ENCODE measurements at places on chromosomes 13 and 19. TPM values are rescaled to one million over a fixed set of nuclear protein-coding genes. Genes with fewer than 3 reads are reported as not detected.

DNA sequence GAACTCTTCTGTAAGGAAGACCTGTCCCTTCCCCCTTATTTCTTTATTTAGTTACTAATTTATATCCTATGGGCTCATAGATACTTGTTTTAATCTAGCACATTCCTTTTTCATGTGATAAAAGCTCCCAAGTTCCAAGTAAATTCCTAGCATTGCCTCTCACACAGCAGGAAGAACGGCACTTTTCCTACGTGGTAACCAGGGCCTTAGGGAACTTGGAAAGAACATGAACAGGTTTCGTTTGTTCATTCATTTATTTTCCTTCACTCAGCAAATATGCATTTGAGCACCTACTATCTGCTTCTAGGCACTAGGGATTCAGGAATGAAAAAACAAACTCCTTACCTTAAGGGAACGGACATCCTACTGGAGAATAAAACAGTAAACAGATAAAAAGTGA, 125.1 kb downstream of the SIPA1L3 start:
- DNase-seq = no peak

CRB3 gene
- 25.6 TPM for total RNA-seq

- DNase-seq = no peak
These were observed 2.3 kb upstream of the UPF3A start for GRCh38 chr13:114279146-114279545.

WDR87 gene
- not detected for total RNA-seq

DNA sequence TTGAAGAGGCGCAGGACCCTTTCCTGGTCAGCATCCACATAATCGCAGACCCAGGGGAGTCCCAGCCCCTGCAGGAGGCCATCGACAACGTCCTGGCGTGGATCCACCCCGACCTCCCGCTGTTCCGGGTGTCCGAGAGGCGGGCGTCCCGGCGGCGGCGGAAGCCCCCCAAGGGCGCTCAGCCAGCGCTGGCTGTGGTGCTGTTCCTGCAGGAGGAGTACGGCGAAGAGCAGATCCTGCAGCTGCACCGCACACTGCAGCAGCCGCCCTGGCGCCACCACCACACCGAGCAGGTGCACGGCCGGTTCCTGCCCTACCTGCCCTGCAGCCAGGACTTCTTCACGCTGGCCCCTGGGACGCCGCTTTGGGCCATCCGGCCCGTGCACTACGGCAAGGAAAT, 29.3 kb downstream of the FAM124A start:
- no peak for DNase-seq

GRCh38 chr13:91142572-91142971, 204.9 kb upstream of the MIR17HG start:
- no peak for DNase-seq

DNA sequence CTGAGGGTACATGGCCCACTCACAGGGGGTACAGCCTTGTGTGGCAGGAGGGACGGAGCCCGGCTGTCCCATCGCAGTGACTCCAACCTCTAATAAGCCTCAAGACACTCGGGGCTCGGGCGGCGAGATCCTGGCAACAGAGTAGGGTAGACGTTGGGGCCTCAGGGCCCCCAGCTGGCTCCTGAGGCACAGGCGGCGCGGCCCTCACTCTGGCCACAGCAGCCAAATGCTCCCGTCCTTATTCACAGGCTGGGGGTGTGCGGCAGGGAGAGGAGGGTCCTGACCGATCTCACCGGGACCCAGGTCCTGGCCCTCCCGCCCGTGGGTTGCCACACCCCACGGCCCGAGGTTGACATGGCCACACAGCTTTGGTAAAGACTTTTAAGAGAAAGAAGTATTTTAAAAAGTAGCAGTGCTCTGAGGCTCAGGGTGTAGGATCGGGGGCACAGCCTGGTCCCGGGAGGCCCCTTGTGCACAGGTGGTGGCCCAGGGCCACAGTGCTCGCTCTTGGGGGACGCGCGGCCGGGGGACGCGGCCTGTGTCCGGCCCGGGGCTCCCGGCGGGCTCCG, 7.6 kb downstream of the SLC39A3 start:
- DNase-seq = no peak

KCNN1 gene
- total RNA-seq = not detected

MBNL2 gene
- 48.1 TPM for total RNA-seq

SIRT6 gene
- total RNA-seq = 11.0 TPM

PAF1 gene
- 31.0 TPM for total RNA-seq

GRCh38 chr19:8643860-8644653, 13.6 kb downstream of the NFILZ start:
- no peak for DNase-seq

SIGLEC8 gene
- not detected for total RNA-seq

DNA sequence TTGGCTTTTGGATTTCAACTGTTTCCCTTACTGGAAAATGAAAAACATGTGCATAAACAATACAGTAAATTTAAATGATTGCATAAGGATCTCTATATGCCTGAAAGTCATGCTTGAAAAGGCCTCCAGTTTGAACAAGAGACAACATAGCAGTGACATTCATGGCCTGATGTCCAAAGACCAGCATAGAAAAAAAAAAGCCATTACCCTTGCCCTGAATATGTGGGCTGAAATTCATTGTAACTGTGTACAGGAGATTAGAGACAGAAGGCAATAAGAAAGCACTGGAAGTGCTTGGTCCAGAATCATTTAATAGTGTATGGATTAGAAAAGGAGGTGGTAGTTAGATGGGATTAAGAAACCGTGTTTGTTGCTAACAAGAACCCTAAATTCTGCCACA, 15.4 kb downstream of the MIR17HG start:
- DNase-seq = peak; percentile 71

- DNase-seq = no peak
These were observed 8.0 kb downstream of the FXYD3 start for GRCh38 chr19:35123573-35123972.

- no peak for DNase-seq
These were observed 52.3 kb downstream of the PTPRS start for GRCh38 chr19:5288347-5288739.

GRCh38 chr13:54637366-54637765, 1608.8 kb downstream of the OLFM4 start:
- DNase-seq = peak; percentile 29

KLK12 gene
- total RNA-seq = not detected

DNA sequence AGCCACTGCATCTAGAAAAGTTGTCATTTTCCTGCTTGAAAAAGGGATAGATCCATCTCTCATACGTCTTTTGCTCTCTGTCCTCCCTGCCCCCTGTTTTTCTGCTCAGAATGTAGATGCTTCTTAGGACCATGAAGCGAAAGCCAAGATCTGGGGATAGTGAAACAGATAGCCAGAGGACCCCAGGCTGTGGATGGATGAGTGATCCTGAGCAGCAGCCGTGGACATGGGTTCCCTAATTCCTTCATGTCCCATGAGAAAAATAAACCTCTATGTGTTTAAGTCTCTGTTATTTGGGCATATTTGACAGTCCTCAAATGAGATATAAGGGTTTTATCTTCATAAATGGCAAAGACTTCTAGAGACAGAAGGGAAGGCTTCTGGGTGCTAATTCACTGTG, 12.2 kb upstream of the FFAR2 start:
- DNase-seq = no peak

ZNF845 gene
- 9.6 TPM for total RNA-seq

NALCN gene
- not detected for total RNA-seq

DNA sequence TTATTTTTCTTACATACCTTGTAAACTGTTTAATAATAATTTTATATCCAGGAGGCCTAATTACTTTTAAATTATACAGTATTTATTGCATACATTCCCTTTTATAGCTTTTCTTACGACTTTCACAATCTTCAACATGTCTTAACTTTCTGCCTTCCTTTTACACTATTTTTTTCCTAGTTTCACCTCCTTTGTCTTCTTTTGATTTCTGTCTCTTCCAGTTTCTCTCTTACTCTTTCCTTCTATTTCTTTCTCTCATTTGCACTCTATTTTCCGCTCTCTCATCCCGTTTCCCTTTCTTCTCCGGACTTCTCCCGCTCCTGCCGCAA, 11.5 kb downstream of the ZNF552 start:
- DNase-seq = no peak

- DNase-seq = no peak
These were observed 111.2 kb downstream of the KDM4B start for GRCh38 chr19:5080030-5080654.

GRCh38 chr19:4609878-4610511, 29.3 kb upstream of the TNFAIP8L1 start:
- no peak for DNase-seq

CCDC194 gene
- not detected for total RNA-seq

- no peak for DNase-seq
These were observed 940.4 kb upstream of the SLC10A2 start for GRCh38 chr13:104006625-104007075.

PRR12 gene
- 1.6 TPM for total RNA-seq

GRCh38 chr13:74280093-74280794, 146.0 kb upstream of the KLF12 start:
- DNase-seq = no peak

GNA15 gene
- not detected for total RNA-seq

S1PR4 gene
- not detected for total RNA-seq

DNA sequence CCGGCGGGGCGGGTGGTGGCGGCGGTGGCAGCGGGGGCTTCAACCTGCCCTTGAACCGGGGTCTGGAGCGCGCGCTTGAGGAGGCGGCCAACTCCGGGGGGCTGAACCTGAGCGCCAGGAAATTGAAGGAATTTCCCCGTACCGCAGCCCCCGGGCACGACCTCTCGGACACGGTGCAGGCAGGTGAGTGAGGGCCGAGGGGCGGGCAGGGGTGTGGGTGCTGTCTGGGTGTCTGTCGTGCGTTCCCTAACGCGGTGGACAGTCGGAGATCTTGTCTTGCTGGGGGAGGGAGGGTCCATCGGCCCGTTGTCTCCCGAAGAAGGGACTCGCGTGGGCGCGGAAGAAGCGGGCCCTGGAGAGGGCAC, 533 bp downstream of the LRCH1 start:
- DNase-seq = no peak

DNA sequence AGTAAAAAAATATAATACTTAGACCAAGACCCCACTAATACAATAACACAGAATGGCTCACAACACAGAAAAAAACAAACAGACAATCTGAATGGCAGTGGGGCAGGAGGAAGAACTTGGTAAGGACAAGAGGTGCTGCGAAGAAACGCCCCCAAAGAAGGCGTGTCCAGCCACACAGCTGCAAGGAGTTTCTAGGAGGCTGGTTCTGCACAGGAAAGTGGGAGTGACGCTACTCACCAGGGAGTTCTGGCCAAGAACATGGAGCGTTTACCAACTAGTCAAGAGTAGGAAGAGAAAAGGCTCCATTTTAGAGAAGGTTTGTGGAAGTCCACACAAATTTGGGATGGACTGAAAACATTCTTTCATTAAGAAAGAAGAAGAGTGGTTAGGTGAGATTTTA, 95.3 kb upstream of the SLC15A1 start:
- no peak for DNase-seq

GRCh38 chr13:76438050-76438449, 448.2 kb downstream of the KCTD12 start:
- DNase-seq = no peak

DNA sequence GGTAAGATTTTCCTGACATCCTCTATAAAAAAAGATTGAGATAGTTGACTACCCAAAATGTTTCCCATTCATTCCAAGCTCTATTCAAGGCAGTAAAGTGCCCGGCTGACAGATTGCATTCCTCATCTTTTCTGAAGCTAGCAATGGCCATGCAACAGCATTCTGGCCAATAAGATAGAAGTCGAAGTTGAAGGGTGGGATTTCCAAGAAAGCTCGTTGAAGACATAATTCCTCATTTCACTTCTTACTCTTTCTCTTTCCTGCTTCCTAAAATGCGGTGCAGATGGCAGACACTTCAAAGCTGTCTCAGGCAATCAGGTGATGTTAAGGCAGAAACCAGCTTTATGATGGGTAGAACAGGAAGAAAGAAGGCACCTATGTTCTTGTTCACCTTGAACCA, 13.4 kb upstream of the ALOX5AP start:
- DNase-seq = no peak

GRCh38 chr13:70568571-70568970, 460.3 kb upstream of the KLHL1 start:
- DNase-seq = peak; percentile 25

- no peak for DNase-seq
These were observed 672.4 kb upstream of the MIR17HG start for GRCh38 chr13:90675129-90675528.

ZSCAN4 gene
- 0.56 TPM for total RNA-seq

- no peak for DNase-seq
These were observed 46.3 kb upstream of the DCT start for GRCh38 chr13:94525781-94526180.

DNA sequence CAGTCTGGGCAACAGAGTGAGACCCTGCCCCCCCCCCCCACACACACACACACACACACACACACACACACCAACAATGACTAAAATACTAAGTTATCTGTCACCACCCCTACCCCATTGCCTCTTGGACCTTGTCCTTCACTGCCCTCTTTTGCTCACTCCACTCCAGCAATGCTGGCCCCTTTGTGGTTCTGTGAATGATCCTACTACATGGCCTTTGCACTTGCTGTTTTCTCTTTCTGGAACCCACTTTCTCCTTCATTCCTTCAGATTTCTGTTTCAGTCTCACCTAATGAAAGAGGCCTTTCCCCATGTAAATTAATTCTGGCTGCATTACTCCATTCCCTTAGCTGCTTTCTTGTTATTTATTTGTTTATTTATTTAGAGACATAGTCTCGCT, 2.5 kb upstream of the SAMD4B start:
- DNase-seq = peak; percentile 20

GGN gene
- not detected for total RNA-seq

- DNase-seq = no peak
These were observed 2.9 kb upstream of the COMP start for GRCh38 chr19:18794029-18794313.

- no peak for DNase-seq
These were observed 3.2 kb downstream of the IL17D start for GRCh38 chr13:20706661-20707060.

DNA sequence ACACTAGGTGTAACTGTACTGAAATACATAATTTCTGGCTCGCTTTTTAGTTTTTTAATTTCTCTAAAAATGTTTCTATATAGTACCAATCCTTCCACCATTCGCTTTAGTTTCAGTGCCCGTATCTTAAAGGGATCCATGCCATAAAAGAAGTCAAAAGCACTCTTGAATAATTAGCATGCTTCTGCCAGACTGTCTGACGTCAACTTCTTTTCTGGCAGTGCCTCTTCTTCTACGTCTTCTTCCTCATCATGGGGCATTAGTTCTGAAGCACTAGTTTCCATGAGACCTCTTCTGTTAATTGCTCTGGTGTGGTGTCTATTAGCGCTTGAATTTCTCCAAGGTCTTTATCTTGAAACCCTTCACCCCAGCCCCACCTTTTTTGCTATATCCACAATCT, 93.8 kb upstream of the DOCK9 start:
- DNase-seq = no peak

INSL3 gene
- not detected for total RNA-seq

ZNF577 gene
- 3.2 TPM for total RNA-seq

ONECUT3 gene
- total RNA-seq = not detected

GRCh38 chr19:12880551-12881171, 588 bp downstream of the DNASE2 start:
- DNase-seq = no peak

- peak; percentile 61 for DNase-seq
These were observed 57.1 kb downstream of the ALOX5AP start for GRCh38 chr13:30792285-30793000.

- DNase-seq = no peak
These were observed 80.5 kb downstream of the GPC6 start for GRCh38 chr13:93307136-93307535.

ZSCAN22 gene
- total RNA-seq = 3.1 TPM
